ENCODE measurements at places on chromosomes 1 and 21.

- DNase-seq = no peak
These were observed 4.3 kb upstream of the SHISA4 start for GRCh38 chr1:201884425-201884824.

- DNase-seq = no peak
These were observed 6.2 kb downstream of the ILDR2 start for GRCh38 chr1:166969074-166969677.

DNA sequence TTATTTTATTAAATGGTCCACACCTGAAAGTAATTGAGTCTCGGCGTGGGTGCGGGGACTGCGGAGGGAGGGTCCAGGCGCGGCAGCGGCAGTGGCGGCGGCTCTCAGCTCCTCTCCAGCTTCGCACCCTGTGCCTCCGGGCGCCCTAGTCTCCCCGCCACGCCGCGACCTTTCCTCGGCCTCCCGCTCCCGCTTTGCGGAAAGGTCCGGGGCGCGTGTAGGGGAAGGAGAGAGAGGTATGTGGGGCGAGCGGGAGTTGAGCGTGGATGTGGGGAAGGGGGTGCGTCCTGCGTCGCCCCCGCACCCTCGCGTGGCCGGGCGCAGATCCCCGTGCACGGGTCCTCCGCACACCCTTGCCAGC is 13.4 kb upstream of the ALX3 start:
- DNase-seq = no peak

- no peak for DNase-seq
These were observed 2.0 kb upstream of the COQ8A start for GRCh38 chr1:226937940-226938725.

DNA sequence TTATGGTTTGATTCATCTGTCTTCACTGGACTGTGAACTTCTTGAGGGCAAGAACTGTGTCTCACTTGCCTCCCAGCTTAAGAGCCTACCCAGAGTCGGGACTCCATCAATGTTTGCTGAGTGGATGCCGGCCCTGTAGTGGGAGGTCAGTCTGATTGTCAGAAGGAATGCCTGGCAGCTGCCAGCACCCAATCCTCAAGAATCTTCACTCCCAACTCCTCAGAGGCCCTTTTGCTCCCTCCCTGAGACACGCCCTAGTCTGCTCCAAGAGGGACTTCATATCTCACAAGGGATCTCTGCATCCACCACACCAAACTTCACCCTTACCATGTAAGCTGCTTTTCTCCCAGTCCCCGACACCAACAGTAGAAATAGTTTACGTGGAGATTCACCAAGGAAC is 15.2 kb upstream of the KDM4A start:
- no peak for DNase-seq

- no peak for DNase-seq
These were observed 196.2 kb upstream of the APP start for GRCh38 chr21:26366781-26367180.

DNA sequence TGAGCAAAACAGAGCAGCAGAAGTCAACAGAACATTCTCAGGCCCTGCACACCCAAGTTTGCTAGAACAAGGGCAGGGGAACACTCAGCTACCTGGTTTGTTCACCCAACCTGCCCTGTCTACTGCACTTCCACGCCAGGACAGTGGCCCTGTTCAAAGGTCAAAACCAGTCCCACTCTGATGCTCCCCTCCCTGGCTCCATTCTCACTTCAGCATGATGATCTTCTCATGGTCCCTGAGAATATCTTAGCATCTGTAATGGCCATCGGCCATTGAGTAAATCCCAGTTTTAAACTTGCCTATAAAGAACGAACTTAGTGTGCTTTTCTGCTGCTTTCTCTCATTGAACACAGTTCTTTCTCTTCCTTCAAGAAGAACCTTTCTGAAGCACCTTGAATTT is 293.6 kb downstream of the SMYD3 start:
- no peak for DNase-seq

DNA sequence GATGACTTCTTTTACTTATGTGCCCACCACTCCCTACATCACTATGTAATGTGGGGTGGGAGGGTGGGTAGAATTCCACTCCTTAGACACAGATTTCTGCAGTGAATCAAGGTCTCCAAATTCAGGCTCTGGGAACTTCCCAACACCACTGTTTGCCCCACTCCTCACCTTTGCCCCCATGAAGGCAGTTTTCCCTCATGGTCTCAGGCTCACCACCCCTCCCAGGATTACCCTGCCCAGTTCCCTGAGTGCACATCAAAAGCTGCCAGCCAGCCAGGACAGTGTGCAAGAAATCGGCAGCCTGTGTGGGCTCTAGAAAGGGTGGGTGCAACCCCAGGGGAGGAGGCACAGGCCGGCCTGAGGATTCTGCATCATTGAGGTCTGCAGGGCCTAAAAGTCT is 14.8 kb downstream of the NENF start:
- DNase-seq = no peak

DNA sequence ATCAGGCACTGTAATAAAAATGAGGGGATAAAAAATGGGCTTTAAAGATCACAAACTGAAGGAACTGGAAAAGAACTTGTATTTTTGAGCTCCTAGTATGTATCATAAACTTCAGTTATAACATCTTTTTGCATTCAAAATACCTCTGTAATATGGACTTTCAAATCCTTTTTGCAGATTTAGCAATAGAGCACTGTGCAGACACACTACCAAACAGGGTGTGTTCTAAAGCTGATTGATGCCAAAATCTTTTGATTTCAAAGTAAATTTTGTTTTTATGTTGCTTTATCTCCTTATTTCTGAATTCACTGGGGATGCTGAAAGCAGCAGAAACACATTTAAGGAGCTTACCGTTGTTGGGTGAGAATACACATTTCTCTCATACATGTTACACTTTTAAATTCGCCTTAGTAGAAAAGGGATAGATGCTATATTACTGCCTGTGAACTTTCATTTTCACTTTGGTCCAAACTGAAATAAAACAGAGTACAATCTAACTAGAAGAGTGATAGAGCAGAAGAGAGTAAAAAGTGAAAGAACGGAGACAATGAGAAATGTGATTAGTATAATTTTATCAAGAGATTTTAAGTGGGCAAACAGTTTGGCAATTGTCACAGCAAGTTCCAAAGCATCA is 1126.6 kb downstream of the BRINP3 start:
- no peak for DNase-seq

DNA sequence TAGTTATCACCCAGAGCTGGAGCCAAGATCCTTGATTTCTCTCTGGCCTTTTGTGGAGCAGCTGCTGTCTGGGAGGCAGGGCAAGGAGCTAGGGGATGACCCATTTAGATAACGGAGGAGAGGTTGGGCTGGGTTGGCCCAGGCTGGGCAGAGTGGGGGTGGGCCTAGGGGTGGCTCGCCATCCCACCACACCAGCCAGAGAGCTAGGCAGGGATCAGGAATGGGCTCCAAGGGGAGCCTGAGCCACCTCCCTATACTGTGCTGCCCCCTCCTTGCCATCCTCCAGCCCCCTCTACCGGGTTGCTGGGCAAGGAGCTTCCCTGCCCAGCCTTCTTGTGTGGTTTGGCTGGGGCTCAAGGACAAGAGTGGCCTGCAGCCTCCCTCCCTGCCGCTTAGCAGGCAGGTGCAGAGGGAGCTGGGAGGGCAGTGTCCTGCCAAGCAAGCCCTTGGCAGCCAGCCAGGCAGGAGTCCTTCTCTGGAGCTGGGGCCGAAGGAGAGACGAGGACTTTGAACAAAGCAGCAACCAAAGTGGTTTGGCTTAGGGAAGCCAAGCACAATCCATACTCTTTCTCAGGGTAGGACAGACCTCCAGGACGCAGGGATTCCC is 4.1 kb downstream of the NUAK2 start:
- no peak for DNase-seq

GRCh38 chr1:111631502-111631901 is 11.9 kb downstream of the RAP1A start:
- no peak for DNase-seq

GRCh38 chr1:10685808-10686403 is 110.5 kb downstream of the CASZ1 start:
- no peak for DNase-seq

DNA sequence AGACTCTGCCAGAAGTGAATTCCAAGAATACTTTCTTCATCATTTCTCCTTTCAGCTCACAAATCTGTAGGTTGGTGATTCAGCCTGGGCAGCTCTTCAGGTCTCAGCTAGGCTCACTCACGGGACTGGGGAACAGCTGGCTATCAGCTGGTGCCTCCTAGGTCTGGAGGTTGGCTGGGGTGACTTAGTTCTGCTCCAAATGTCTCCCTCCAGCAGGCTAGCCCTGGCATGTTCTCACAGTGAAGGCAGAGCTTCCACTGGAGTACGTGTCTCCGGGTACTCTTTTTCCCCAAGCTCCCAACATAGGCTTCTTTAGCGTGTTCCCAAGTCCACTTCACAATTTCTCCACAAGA is 12.5 kb upstream of the VAMP4 start:
- no peak for DNase-seq
